ENCODE measurements at places on chromosomes 11 and 22.

GRCh38 chr11:128876133-128876650 lies 9.1 kb upstream of the KCNJ1 start:
- DNase-seq, result no peak

DNA sequence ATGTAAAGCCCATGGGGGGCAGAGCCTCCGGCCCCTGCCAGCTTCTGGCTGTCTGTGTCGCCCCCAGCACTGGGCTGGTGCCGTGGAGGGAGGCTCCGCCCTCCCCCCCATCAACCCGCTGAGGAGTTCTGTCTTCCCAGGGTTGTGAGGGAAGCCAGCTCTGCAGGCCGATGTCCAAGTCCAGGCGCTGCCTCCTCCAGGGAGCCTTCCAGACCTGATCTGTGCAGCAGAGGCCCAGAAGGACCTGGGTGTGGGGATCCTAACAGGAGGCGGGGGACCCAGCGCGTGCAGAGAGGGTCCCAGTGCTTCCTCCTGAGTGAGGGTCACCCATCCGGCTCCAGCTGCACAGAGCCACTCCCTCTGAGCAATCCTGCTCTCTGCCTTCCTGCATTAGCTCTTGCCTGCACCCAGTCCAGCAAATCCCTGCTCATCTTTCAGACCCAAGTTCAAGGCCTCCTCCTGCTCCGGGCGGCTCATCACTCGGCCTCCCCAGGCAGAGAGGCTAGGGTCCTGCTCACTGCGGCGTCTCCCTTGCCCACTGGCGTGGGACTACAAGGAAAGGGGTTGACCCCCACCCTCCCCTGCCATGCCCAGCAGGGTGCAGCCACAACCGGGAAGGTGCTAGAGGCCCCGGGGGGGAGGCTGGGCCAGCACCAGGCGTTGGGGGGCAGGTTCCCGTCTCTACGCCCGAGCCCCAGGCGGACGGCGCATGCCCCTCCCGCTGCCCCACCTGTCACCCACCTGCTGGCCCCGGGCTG lies 16.4 kb downstream of the PRR33 start:
- no peak for DNase-seq

DNA sequence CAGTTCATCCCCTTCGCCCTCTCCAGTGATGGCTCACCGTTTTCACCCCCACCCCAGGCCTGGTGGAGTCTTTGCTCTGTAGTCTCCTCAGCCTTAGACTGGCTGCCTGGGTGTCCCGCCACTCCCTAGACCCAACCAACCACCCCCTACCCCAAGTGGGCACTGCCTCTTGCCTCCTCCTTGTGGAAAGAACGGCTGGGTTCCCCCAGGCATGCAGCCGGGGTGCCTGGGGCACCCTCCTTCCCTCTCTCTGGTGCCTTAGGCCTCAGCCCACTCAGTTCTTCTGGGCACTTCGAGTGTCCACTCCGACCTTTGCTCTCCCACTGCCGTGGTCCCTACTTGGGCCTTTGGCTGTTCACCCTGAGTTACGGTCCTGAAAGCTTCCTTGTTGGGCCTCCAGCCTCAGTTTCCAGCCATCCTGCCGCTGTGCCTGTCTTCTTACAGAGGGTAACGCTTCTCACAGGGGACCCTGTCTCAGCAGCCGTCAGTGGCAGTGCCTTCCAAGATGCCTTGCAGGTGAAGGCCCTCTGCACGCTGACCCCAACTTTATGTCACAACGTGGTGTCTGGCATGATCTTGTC lies 3.1 kb downstream of the GRIK4 start:
- no peak for DNase-seq

DNA sequence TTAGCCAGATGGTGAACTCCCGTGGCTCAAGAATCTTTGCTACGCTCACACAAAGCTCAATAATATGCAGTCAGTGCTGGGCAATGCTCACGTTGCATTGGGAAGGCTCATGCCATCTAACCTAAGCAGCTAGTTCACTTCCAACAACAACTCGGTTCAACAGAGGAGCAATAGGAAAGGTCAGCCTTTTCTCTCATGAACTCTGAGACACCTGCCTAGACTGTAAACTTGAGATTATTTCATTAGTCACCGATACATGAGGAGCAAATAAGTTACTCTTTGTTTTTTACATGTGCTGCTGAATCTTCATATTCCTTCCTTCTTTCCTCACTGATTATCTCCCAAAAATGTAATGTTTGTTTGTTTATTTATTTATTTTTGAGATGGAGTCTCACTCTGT lies 9.0 kb downstream of the SLC5A4 start:
- DNase-seq, result no peak

DNA sequence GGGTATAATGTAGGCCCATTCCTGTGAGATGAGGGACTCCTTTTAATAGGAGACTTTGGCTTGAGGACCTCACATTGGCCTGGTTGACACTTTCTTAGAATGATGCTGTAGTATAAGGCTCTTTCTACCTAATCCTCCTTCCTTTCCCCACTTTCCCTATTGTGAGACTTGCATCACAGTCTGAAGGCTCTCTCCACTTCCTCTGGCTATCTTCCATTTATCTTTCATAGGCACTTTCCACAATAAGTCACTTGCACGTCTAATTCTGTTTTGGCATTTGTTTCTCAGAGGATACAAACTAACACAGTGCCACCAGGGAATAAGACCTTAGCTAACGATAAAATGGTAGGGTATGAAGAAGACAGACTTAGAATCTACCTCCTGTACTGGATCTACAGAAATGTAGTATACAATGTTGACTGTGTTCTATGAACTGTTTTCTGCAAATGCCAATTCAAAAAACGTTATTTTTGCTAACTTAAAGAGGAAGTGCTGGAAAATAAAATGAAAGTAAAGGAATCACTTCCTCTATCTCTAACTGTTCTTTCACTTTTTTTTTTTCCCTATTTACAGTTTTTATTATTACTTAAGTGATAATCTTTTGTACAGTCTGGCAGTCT lies 17.9 kb upstream of the PDE3B start:
- no peak for DNase-seq

- DNase-seq, result no peak
Measured at GRCh38 chr22:45180146-45180679, 16.5 kb downstream of the NUP50 start.

GRCh38 chr11:98155696-98156095 lies 865.1 kb upstream of the CNTN5 start:
- no peak for DNase-seq

DNA sequence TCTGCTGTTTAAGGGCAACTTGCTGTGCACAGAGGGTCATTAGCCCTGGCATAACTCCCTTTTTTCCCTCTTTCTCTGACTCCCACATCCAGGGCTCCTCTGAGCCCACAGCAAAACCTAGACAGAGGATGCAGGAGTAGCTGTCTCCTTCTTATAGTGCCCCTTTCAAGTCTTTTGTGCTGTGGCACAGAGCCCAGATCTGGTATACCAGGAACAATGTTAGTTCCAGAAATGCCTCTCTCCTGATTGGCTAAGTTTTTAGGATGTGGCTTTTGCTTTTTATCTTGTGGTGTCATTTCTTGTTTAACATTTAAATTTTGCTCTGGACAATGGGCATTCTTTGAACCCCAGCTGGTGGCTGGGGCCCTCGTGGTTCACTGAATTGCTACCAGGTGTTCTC lies 25.6 kb upstream of the RRM1 start:
- no peak for DNase-seq

- no peak for DNase-seq
Measured at GRCh38 chr11:85359859-85360258, 267.3 kb downstream of the DLG2 start.

GRCh38 chr22:26367402-26368245 lies 61.4 kb upstream of the ASPHD2 start:
- no peak for DNase-seq

GRCh38 chr11:118878163-118878563 lies 5.5 kb upstream of the CXCR5 start:
- no peak for DNase-seq

DNA sequence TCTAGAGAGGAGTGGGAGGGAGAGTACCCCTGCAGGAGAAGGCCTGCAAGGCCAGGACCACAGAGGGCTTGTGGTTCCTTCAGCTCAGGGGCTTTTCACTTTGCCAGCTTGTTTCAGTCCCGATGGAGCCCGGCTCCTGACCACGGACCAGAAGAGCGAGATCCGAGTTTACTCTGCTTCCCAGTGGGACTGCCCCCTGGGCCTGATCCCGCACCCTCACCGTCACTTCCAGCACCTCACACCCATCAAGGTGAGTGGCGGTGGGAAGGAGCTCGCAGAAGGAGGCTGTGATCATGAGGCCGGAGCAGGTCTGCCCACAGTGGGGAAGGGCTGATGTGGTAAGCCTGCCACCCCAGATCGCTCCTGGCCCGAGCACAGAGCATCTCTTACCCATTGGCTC lies 13.5 kb downstream of the ACP2 start:
- no peak for DNase-seq

DNA sequence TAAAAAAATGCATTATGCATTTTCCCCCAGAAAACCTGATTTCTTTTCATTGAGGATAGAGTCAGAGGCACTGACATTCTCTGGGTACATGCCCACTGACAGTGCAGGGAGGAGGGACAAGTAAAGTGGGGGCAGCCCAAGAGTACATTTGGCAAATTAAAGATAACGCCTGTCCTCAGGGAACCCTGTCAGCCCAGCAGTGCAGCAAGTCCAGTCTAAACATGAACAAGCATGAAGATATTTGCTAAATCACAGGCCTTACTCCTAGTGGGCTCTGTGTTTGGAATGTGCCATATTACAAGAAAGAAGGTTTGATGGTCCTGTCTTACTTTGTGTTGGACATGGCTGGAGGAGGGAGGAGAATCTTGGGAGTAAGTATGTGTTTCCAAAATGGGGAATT lies 37.9 kb downstream of the AMOTL1 start:
- no peak for DNase-seq

- DNase-seq, result no peak
Measured at GRCh38 chr22:37925767-37926166, 19.7 kb downstream of the MICALL1 start.

- DNase-seq, result no peak
Measured at GRCh38 chr22:47550524-47551430, 788.3 kb downstream of the TBC1D22A start.

DNA sequence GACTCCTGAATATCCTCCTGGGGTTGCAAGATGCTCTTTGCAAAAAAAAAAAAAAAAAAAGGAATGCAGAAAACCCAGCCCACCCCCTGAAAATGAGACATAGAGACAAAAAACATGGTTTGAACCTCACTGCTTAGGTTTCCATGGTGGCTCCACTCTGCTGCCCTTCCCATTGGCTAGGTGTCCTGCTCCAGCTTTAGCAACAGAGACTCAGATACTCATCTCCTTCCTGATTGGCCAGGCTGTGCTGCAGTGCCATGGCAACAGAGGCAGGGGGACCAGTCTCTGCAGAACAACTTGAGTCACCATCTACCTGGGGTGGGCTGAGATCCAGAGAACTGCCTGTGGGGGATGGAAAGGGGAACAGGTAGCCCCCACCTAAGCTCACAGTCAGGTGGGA lies 17.4 kb upstream of the YWHAH start:
- DNase-seq, result no peak

Data from cortex of kidney (tissue), 1 donor.